ENCODE measurements at places on chromosomes 16 and 17. TPM values are rescaled to one million over a fixed set of nuclear protein-coding genes. Genes with fewer than 3 reads are reported as not detected.
A peak's percentile ranks its signal among the peaks of the same experiment; 100 is the strongest.

DNA sequence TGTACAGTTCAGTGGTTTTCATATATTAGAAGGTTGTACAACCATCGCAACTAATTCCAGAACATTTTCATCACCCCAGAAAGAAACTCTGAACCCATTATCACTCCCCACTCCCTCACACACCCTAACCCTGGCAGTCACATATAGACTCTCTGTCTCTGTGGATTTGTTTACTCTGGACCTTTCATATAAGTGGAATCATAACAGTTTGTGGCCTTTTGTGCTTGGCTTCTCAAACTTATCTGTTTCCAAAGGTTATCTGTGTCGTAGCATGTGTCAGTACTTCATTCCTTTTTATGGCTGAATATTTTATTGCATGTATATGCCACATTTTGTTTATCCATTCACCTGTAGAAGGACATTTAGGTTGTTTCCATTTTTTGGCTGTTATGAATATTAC is 12.4 kb downstream of the TENT4B start:
- H3K4me1 ChIP-seq, result peaks cover 56% of the 10 kb centered on the region
- H3K27me3 ChIP-seq, result no peaks in the 10 kb centered on the region
- no peak for DNase-seq
- no peak overlapping the region for H3K4me3 ChIP-seq

DNA sequence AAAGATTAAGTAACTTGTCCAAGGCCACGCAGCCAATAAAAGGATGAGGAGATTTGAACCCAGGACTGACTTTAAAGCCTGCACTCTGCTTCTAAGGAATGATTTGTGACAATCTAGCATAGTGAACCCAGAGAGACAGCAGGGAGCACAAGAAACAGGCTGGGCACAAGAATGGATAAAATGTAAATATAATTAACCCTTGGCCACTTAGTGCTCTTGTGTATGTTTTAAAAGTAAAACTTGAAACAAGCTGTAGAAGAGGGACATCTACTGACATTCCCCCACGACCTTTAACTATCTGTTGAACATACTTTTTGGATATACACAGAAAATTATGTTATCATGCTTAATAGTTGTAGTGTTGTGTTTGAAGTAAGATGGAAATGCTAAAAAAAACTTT is 141.9 kb upstream of the PMFBP1 start:
- no peaks in the 10 kb centered on the region for H3K4me1 ChIP-seq
- no peak for DNase-seq
- no peak overlapping the region for H3K4me3 ChIP-seq
- no peaks in the 10 kb centered on the region for H3K36me3 ChIP-seq
- no peak overlapping the region for H3K27ac ChIP-seq

GRCh38 chr17:35775583-35775982 is 14.9 kb downstream of the C17orf50 start:
- no peak for DNase-seq
- H3K36me3 ChIP-seq, result no peaks in the 10 kb centered on the region
- H3K4me1 ChIP-seq, result peaks cover 52% of the 10 kb centered on the region
- H3K27ac ChIP-seq, result no peak overlapping the region
- H3K4me3 ChIP-seq, result no peak overlapping the region
- no peaks in the 10 kb centered on the region for H3K27me3 ChIP-seq

- peaks cover 13% of the 10 kb centered on the region for H3K4me1 ChIP-seq
- peaks cover 4% of the 10 kb centered on the region for H3K36me3 ChIP-seq
- no peaks in the 10 kb centered on the region for H3K27me3 ChIP-seq
These were observed 8.7 kb downstream of the MMP15 start for GRCh38 chr16:58034128-58034685.

Gene HOXB9
- 0.14 TPM for polyA plus RNA-seq

DNA sequence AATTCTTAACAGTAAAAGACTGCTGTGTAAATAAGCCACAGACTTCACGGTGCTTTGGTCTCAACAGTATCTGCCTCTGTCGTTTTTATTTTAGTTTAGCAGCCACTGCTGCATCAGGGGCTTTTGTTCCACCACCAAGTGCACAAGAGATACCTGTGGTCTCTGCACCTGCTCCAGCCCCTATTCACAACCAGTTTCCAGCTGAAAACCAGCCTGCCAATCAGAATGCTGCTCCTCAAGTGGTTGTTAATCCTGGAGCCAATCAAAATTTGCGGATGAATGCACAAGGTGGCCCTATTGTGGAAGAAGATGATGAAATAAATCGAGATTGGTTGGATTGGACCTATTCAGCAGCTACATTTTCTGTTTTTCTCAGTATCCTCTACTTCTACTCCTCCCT is 7.9 kb downstream of the HERPUD1 start:
- H3K36me3 ChIP-seq, result peaks cover 100% of the 10 kb centered on the region
- no peak overlapping the region for H3K27ac ChIP-seq
- no peaks in the 10 kb centered on the region for H3K27me3 ChIP-seq
- DNase-seq, result no peak
- H3K4me1 ChIP-seq, result peaks cover 64% of the 10 kb centered on the region

GRCh38 chr17:29042026-29042678 is 789 bp upstream of the PIPOX start:
- H3K4me1 ChIP-seq, result peaks cover 6% of the 10 kb centered on the region
- no peaks in the 10 kb centered on the region for H3K27me3 ChIP-seq
- peak overlapping the region; percentile 71 for H3K27ac ChIP-seq

- no peaks in the 10 kb centered on the region for H3K36me3 ChIP-seq
- H3K27me3 ChIP-seq, result no peaks in the 10 kb centered on the region
- DNase-seq, result no peak
- peak overlapping the region; percentile 74 for H3K27ac ChIP-seq
- peaks cover 17% of the 10 kb centered on the region for H3K4me1 ChIP-seq
These were observed 17.9 kb downstream of the PDP2 start for GRCh38 chr16:66898207-66898606.

- no peak for DNase-seq
- peak overlapping the region; percentile 50 for H3K4me3 ChIP-seq
- H3K27me3 ChIP-seq, result no peaks in the 10 kb centered on the region
- no peaks in the 10 kb centered on the region for H3K36me3 ChIP-seq
- no peaks in the 10 kb centered on the region for H3K4me1 ChIP-seq
- no peak overlapping the region for H3K27ac ChIP-seq
These were observed 488 bp downstream of the C17orf113 start for GRCh38 chr17:42049834-42050392.

- H3K4me3 ChIP-seq, result no peak overlapping the region
- no peak for DNase-seq
- peaks cover 14% of the 10 kb centered on the region for H3K4me1 ChIP-seq
- peaks cover 6% of the 10 kb centered on the region for H3K36me3 ChIP-seq
- H3K27me3 ChIP-seq, result no peaks in the 10 kb centered on the region
These were observed 20.8 kb downstream of the GGA3 start for GRCh38 chr17:75240394-75241142.

Gene BORCS6
- polyA plus RNA-seq, result 4.1 TPM

Data from left lung (tissue), 14 donors.